Esophagus muscularis mucosa (tissue), 4 donors: ENCODE measurements at places on chromosomes 12 and 14.

- DNase-seq, result no peak
Observed at GRCh38 chr12:2129076-2129475, 76.3 kb downstream of the CACNA1C start.

DNA sequence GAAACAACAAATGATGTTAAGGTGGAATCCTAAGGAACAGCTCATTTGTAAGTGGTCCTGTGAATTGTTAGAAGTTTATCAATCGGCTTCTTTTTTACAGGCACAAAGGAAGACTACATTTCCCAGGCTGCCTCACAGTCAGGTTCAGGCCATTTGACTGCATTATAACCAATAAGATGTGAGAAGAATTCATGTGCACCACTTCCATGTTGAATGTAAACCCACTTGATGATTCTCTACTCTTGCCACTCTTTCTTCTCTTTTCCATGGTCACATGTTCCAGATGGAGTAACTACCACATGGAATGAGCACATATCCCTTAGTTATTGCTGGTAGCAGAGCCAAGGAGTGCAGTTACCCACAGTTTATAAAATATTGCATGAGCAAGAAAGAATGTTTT is 67.1 kb upstream of the GZMB start:
- DNase-seq, result no peak

- DNase-seq, result no peak
Observed at GRCh38 chr12:87981495-87981894, 47.7 kb downstream of the C12orf50 start.

- DNase-seq, result no peak
Observed at GRCh38 chr12:16198884-16199283, 78.6 kb downstream of the SLC15A5 start.

DNA sequence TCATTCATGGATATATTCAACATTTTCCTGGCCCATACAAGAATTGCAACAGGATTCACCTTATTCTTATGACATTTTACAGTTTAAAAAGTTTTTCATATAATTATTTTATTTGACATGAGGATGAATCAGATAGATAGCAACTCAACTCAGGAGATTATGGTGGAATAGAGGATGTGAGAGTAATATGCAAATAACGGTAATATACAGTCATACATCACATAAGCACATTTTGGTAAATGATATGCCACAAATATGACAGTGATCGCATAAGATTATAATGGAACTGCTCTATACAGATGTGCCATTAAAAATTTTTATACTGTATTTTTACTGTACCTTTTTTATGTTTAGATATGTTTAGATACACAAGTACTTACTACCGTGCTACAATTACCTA is 24.1 kb upstream of the CRADD start:
- no peak for DNase-seq
